ENCODE measurements at places on chromosomes 4 and X.

GRCh38 chr4:114677346-114677979 lies 78.9 kb downstream of the UGT8 start:
- no peak for DNase-seq
- H3K27ac ChIP-seq, result no peak overlapping the region

GRCh38 chr4:81523672-81524327 lies 52.1 kb upstream of the RASGEF1B start:
- no peaks in the 10 kb centered on the region for H3K27me3 ChIP-seq
- no peak overlapping the region for H3K4me3 ChIP-seq
- no peaks in the 10 kb centered on the region for H3K36me3 ChIP-seq
- H3K4me1 ChIP-seq, result no peaks in the 10 kb centered on the region

GRCh38 chr4:108601106-108601505 lies 19.3 kb upstream of the RPL34 start:
- no peak overlapping the region for H3K4me3 ChIP-seq
- no peak overlapping the region for H3K27ac ChIP-seq
- H3K4me1 ChIP-seq, result no peaks in the 10 kb centered on the region
- no peaks in the 10 kb centered on the region for H3K27me3 ChIP-seq

DNA sequence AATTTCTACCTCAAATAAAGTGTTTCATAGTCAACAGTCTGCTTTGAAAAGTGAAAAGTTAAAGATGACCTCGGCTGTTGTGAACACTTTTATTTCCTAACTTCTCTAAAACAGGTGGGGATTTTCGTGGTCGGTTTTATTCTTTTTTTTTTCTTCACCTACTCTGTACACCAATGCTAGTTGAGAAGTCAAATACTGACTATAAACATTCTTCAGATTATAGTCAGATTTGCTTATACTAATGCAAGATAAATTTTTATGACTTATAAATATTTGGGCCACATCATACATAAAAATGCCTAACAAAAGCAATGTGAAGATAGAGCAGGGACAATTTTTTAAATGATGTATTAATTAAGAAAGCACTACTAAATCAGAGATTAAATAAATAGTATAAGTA lies 98.1 kb upstream of the GPR34 start:
- no peak overlapping the region for H3K4me3 ChIP-seq
- H3K27me3 ChIP-seq, result no peaks in the 10 kb centered on the region
- no peak overlapping the region for H3K27ac ChIP-seq
- DNase-seq, result no peak

GRCh38 chr4:93897559-93897958 lies 69.0 kb downstream of the ATOH1 start:
- H3K4me1 ChIP-seq, result no peaks in the 10 kb centered on the region
- no peaks in the 10 kb centered on the region for H3K36me3 ChIP-seq
- H3K4me3 ChIP-seq, result no peak overlapping the region
- no peaks in the 10 kb centered on the region for H3K27me3 ChIP-seq

DNA sequence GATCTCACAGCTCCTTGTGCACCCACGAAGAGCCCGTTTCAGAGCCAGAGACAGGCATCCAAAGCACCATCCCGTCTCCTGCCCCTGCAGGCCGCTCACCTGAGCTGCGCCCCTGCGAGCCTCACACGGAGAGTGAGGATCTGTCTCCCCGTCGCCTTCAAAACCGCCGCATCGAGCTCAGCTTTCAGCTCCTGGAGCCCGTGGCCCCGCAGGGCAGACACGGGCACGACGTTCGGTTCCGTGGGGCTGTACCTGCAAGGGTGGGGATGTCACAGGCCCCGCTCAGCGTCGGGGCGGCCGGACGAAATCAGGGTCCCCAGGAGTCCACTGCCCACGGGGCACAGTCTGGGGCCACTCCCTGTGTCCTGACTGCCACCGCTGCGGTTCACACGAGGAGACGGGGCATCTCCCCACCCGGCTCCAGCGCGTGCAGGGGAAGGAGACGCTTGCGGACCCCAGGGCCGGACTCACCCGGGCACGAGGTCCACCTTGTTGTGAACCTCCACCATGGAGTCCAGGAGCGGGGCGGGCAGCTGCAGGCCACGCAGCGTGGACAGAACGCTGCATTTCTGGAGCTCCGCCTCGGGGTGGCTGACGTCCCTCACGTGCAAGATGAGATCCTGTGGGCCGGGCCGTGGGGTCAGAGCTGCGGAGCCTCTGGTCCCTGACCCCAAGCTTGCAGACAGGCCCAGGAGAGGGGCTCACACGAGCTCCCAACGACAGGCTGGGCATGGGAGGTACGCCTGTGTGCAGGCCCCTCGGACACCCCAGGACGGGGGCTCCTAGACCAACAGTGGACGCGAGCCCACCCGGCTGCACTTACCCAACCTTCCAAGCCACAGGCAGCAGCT lies 11.1 kb downstream of the GTPBP6 start:
- H3K27me3 ChIP-seq, result no peaks in the 10 kb centered on the region
- no peak overlapping the region for H3K4me3 ChIP-seq
- no peaks in the 10 kb centered on the region for H3K4me1 ChIP-seq
- DNase-seq, result no peak
- H3K36me3 ChIP-seq, result peaks cover 4% of the 10 kb centered on the region

DNA sequence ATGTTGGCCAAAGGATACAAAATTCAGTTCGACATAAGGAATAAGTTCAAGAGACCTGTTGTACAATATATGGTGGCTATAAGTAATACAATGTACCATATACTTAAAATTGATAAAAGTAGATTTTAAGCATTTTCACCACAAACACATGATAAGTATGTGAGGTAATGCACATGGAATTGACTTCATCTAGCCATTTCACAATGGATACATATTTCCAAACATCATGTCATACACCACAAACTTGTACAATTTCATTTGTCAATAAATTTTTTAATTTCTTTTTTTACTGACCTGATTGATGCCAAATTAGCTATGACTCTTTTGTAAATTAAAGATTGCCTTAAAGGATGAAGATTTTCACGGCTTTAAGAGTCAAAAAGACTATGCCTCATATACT lies 103.1 kb upstream of the VCX2 start:
- H3K27ac ChIP-seq, result no peak overlapping the region
- H3K27me3 ChIP-seq, result no peaks in the 10 kb centered on the region
- no peak for DNase-seq
- no peak overlapping the region for H3K4me3 ChIP-seq
